Activated CD8-positive, alpha-beta T cell treated with anti-CD3 and anti-CD28 coated beads, Interleukin-2, amount 10 ng/mL, durations not matched to agents 7 days and 5 days (primary cell): ENCODE measurements at places on chromosomes 12 and 14. TPM values are rescaled to one million over a fixed set of nuclear protein-coding genes. Genes with fewer than 3 reads are reported as not detected.

DNA sequence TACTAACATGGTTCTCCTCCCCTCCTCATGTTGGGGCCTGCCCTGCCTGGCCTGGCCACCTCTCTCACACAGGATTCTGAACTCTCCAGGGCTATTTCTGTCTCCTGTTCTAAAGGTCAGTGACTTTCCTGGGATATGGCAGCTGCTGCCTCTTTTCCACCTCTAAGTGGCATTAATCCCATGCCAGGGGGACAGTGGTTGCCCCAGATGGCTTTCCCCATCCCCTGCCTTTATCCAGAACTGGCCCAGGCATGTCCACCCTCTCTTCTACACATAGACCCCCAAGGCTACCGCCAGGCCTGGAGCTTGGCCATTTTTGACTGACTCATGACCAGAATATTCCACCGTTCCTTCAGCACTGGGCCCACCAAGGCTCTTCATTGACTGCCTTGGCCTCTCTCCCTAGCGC is 90.4 kb downstream of the IRF2BPL start:
- no peak for DNase-seq

DNA sequence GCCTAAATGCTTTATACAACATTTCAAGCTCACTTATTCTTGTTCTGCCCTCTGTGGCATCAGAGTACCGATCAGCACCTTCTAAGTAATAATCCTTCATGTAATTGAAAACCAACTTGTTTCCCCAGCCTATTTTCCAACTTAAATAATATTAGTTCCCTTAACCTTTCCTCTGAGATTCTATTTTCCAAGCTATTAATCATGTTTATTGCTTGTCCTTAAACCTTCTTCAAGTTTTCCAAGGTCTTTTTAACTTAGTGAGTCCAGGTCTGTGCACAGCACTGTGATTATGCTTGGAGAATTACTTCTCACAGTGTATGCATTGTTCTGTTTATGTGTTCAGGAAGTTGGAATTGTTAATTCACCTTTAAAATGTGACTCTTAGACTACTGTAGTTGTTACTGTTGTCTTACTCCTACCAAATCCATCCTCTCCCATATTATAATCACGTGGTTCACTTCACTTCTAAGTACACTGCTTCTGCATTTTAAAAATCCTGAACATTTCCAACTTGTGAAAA is 1039.3 kb upstream of the FOXG1 start:
- DNase-seq: no peak

DNA sequence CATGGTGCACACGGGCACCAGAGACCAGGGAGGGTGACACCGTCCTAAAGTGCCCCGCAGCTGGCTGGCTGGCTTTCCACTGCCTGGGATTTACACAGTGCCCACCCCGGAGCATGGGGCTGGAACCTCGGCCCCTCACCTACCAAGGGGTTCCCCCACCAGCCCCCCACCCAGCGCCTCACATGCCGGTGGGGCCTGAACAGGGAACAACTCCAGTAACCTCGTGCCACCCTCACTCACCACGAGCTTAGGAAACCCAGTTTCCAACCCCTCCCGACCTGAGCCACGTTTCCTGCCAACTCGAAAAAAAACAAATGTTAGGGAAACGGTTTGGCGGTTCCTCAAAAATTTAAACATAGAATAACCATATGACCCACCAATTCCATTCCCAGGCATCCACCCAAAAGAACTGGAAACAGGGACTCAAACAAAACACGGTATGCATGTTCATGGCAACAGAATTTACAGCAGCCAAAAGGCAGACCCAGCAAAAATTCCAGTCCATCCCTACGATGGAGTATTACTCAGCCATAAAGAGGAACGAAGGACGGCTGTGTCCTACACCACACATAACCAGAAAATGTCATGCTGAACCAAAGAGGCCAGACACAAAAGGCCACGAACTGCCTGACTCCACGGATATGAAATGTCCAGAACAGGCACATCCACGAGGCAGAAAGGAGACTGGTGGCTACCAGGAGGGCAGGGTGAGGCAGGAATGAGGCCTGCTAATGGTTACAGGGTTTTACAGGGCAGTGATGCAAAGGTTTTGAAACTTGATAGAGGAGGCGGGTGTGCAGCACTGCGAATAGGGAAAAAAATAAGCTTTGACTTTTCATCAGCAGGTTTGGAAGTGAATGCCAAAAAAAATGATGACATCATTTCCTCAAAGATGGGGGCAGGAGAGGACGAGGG is 68.9 kb downstream of the NCOR2 start:
- DNase-seq: no peak

KRT6C gene
- not detected for total RNA-seq

DNA sequence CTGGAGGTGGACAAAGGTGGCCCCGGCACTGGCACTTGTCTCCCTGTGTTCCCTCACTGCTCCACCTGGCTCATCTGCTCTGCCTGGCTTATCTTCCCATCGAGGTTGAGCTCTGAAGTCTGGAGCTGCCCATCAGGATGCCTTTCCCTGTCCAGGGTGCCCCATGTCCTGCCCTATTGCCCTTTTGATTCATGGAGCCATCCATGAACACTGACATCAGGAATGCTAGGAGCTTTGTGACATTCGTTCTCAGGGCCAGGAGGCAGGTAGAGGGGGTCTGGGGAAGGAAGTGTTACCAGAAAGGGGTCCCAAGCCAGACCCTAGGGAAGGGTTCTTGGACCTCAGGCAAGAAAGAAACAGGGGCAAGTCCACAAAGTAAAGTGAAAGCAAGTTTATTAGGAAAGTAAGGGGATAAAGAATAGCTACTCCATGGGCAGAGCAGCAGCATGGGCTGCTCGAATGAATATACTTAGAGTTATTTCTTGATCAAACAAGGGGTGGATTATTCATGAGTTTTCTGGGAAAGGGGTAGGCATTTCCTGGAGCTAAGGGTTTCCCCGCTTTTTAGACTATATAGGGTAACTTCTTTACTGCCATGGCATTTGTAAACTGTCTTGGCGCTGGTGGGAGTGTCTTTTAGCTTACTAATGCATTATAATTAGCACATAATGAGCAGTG is 51.6 kb downstream of the RIN3 start:
- no peak for DNase-seq

KITLG gene
- total RNA-seq: not detected
